GM06990 (cell line): ENCODE measurements at places on chromosomes 4 and X.

GRCh38 chr4:99587309-99587708 is 12.7 kb downstream of the MTTP start:
- no peak for DNase-seq

GRCh38 chr4:73740353-73740778 is at the start of gene CXCL8:
Gene CXCL8, plus strand, starts transcription at chr4:73740569. Its CDS starts 90 bp downstream, at chr4:73740659.
- DNase-seq = no peak

GRCh38 chr4:38132843-38133662 is 172.9 kb downstream of the PTTG2 start:
- no peak for DNase-seq

GRCh38 chrX:4971646-4972045 is 1257.0 kb downstream of the NLGN4X start:
- no peak for DNase-seq

GRCh38 chrX:101595739-101596419 is 21.9 kb downstream of the ARMCX6 start:
- DNase-seq = peak; percentile 44

GRCh38 chr4:87219632-87220093 is 755 bp downstream of the KLHL8 start:
- DNase-seq = no peak

- DNase-seq = no peak
Observed at GRCh38 chr4:24364852-24365251, 219.5 kb downstream of the DHX15 start.

DNA sequence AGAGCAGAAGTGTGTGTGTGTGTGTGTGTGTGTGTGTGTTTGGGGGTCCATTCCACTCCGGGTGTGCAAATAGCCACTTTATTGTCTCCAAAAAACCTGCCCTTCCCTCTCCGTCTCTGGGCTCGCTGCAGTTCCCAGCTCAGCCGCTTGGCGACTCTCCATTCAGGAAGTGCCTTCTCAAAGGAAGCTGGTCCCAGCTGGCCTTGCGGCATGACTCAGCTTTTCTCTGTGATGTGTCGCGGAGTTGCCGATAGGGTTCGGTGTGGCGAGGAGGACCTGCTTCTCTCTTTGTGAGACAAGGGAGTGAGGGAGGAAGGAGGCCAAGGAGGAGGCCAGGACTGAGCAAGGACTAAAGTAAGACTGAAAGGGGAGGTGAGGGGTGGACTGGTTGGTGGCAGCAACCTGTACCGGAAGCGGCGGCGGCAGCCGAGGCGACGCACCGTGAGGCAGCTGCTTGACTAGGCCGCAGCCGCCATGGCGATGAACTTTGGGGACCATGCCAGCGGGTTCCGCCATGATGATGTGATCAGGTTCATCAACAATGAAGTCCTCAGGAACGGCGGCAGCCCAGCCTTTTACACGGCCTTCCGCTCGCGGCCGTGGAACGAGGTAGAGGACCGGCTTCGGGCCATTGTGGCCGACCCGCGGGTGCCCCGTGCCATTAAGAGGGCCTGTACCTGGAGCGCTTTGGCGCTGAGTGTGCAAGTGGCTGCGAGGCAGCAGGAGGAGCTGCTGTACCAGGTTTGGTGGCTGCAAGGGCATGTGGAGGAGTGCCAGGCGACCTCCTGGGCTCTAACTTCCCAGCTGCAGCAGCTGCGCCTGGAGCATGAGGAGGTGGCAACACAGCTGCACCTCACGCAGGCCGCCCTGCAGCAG is at the start of gene TEX13C:
TSS of gene TEX13C (plus strand) at position 226 of the 876 bp plus-strand sequence. CDS start at position 475, 249 bp downstream.
- no peak for DNase-seq

- no peak for DNase-seq
Observed at GRCh38 chr4:168484626-168485025, 4.3 kb upstream of the DDX60L start.

- no peak for DNase-seq
Observed at GRCh38 chrX:10938365-10938923, 172.7 kb upstream of the HCCS start.

DNA sequence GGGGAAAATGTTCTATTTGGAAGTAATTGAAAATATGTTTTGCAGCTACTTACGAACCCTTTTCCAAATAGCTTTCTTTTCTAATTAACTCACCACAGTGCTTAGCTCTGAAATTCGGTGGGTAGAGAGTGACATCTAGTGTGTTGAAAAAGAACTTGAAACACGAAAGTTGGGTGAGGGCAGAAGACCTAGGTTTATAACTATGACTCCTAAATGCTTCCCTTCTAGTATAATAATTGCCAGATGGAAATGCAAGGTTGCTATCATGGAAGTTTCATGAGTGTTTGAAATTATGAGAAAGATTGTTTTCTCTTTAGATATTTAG is 77.3 kb upstream of the NOCT start:
- DNase-seq = no peak

- no peak for DNase-seq
Observed at GRCh38 chr4:142549248-142549647, 296.9 kb downstream of the INPP4B start.

DNA sequence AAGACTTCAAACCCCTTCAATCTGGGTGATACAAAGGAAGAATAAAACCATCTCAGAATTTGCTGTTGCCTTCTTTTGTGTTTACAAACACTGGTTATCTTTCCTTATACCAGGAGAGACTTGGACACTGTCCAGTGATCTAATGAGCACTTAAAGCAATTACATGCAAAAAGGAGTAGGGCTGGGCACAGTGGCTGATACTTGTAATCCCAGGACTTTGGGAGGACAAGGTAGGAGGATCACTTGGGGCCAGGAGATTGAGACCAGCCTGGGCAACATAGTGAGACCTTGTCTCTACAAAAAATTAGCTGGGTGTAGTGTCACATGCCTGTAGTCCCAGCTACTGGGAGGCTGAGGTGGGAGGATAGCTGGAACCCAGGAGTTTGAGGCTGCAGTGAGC is 95.7 kb upstream of the DRD5 start:
- no peak for DNase-seq

DNA sequence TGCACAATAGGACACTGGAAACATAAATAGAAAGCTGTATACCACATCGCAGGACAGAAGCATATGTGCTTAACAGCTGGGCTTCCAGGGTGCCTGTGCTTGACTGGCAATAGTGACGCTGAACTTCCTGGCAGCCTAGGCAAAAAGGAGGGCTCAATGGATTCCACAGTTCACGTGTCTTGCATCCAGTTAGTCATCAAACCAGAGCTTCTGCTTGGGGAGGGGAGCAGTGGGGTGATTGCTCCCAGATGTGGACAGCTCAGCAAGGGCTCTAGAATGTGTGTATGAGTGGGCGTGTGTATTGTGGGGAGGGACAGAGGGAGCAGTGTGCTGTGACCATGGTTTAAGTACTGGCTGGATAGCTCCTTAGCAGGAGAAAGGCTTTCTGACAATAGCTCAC is 2.3 kb downstream of the PRRG3 start:
- DNase-seq = no peak

DNA sequence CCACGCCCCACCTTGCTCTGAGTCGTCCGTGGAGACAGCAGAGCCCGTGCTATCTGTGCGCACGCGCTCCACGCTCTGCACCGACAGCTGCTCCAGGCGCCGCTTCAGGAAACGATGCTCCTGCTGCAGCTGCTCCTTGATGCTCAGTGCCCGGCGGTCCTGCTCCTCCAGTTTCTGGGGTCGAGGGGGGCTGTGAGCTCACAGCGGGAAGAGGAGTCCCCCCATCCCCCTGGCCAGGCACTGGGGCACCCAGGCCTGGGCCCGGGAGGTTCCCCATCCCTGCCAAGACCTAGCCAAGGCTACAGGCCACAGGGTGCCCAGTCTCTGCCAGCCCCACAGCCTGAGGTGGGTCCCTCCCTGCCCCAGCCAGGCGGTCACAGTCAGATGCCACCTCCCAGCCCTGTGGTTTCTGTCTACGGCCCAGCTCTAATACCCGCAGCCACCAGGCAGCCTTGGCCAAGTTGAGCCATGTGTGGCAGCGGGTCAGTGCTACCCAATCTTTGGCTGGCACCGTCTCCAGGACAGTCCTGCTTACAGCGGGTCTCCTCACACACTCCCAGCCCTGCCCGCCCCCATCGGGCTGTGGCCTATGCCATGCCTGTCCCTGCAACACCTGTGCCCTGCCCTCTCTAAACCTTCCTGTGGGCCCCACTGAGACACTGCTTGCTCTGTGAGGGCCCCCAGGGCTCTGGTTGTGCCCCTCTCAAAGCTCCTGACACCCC is 9.3 kb upstream of the HAUS3 start:
- DNase-seq = peak; percentile 6

GRCh38 chrX:150967786-150968185 is 15.3 kb upstream of the HMGB3 start:
- DNase-seq = no peak

DNA sequence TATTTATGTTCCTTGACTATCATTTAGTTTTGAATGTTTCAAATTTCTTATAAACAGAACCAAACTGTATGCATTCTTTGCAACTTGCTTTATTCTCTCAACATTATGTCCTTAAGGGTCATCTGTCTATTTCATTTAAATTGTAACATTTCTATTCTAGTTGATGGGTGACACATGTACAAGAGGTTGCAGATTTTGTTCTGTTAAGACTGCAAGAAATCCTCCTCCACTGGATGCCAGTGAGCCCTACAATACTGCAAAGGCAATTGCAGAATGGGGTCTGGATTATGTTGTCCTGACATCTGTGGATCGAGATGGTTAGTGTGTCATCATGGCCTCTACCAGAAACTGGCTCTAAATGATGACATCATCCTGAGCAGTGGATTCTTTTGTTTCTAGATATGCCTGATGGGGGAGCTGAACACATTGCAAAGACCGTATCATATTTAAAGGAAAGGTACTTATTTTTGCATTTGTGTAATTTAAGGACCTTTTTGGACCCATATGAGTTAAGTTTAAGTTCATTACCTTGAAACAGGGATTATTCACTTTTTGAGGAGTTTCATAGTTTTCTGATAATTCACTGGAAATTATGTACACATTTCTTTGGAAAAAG is 6.1 kb downstream of the LIAS start:
- no peak for DNase-seq
